ENCODE measurements at places on chromosomes 5 and 9.

DNA sequence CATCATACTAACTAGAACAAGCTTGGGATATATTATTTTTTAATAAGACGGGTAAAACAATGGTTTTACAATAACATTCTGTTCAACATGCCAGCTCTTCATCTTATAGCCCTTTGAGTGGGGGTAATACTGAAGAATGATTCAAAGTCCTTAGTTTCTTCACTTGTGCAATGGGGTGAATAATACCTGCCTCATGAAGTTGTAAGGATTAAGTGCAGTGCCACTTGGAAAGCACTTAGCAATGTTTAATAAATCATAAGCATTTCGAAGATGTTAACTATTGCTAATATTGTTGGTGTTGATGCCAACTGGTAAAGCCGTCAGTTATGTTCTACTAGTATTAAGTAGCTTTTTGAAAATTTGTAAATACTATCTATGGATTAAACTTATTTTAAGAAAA is 38.0 kb downstream of the TNPO1 start:
- DNase-seq = no peak

GRCh38 chr5:143206196-143207053 is 197.1 kb downstream of the NR3C1 start:
- DNase-seq = no peak

- no peak for DNase-seq
These were observed 408.9 kb upstream of the DMAC1 start for GRCh38 chr9:8208465-8208864.

DNA sequence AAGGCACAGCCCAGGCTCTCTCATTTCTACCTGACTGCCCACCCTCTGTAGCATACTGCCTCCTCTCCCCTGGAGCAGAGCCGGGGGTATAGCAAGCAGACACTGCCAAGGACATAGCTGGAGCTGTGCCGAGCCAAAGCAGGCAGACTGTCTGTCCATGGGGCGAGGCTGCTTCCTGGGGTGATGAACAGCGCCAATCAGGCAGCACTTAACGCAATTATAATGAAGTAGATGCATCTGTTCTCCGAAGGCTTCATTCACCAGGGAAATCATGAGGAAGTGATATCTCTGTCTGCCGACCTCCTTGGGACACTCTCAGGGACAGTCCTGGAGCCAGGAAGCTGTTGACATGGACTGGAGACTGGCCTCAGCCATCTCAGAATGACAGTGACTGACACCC is 230.7 kb downstream of the ASTN2 start:
- no peak for DNase-seq

GRCh38 chr9:72579190-72579589 is 57.8 kb downstream of the TMC1 start:
- DNase-seq = no peak

GRCh38 chr9:129751841-129752801 is 721 bp downstream of the PTGES start:
- DNase-seq = no peak

GRCh38 chr9:33158843-33159776 is 8.0 kb downstream of the B4GALT1 start:
- DNase-seq = no peak

- no peak for DNase-seq
These were observed 445.6 kb downstream of the NFIB start for GRCh38 chr9:13868336-13868735.

DNA sequence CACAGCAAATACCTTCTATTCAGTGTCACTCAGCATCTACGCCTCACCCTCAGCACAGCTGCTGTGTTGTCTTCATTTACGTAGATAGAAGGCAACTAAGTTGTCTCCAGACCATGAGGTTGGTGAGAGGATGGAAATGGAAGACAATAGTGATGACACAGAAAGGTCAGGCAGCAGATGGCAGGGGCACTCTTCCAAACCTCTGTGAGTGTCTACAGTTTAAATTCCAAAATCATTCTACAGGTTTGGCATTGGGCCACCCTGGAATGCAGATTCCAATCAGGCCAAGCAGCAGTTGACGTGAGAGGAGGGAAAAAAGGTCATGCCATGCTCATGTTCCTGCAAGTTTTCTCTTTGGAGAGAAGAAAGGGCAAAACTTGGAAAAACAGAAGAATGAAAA is 68.7 kb upstream of the ADAMTSL1 start:
- DNase-seq = peak; percentile 58

GRCh38 chr9:89632736-89633135 is 27.9 kb downstream of the GADD45G start:
- no peak for DNase-seq

DNA sequence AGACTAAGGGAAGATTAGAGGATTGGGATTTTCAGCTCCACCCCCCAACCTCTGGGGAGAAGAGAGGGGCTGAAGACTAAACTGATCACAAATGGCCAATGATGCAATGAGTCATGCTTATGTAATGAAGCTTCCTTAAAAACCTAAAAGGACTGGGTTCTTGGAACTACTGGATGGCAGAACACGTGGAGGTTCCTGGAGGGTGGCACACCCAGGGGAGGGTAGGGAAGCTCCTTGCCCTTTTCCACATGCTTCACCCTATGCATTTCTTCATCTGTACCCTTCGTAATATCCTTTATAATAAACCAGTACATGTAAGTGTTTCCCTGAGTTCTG is 48.6 kb downstream of the ARHGEF28 start:
- DNase-seq = no peak

- DNase-seq = no peak
These were observed 483.8 kb upstream of the CDH10 start for GRCh38 chr5:25128606-25129005.

DNA sequence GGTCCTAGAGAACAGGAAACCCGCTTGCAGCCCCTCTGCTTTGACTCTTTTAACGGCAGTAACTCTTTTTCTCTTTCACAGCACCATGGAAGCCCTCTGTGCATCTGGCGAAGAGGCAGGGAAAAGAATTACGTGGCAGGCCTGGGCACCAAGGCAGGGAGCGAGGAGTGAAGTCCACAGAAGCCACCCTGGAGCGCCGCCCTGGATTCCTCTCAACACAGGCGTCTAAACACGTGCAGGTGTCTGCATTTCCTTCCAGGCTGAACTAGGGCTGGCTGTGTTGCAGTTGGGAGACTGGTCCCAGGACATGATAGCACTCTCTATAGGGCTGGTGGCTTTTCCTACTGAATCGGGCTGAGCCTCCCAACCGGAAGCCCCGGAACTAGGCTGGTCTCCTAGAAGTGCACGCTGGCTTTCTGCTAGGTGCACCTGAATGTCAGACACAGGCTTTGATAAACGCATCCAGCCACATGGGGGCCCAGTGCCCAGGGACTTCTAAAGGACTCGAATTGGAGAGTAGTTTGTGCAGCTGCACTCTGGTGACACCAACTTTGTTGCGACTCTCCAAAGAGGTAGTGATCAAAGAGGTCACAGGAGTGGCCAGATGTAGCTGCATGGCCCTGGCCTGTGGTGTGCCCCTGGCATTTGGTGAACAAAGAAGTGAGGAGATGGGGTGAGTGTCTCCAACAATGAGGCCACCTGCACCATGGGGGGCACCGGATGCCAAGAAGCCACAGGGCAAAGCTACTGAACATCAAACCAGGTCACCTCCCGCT is 54.5 kb downstream of the AK8 start:
- no peak for DNase-seq

DNA sequence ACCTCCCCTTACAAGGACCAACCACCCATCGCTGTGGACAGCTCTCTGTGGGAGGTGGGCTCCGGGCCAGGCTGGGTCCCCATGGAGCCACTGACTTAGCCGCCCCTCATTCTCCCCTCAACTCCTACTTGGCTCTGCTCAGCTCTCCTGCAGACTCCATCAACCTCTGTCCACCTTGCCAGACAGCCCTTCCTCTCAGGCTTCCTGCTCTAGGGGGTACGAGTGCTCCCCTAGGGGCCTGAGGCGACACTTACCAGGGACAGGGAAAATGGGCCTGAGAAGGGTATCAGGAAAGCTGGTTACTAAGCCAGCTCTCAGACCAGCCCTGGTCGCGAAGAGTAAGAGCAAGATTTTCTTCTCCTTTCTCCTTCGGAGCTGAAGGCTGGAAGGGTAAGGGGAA is 43.9 kb downstream of the SHB start:
- no peak for DNase-seq

- DNase-seq = peak; percentile 76
These were observed 117.4 kb upstream of the ELL2 start for GRCh38 chr5:96079075-96079474.

DNA sequence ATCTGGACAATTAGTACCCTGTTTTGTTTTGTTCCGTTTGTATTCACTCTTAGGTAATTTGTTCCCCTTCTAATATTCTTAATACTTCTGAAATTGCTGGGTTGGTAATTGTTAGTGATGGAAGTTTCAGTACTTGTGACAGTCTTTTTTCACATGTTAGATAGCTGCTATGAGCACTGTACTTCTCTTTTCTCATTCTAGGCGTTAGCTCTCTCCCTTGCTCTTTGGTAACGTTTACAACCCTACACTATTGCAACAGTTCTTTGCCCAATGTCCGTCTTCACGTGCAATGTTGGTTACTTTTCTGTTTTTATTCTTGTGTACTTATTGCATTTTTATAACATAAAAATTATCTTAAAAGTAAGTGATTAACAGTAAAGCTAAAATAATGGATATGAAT is 1509.0 kb downstream of the MAT2B start:
- DNase-seq = no peak

DNA sequence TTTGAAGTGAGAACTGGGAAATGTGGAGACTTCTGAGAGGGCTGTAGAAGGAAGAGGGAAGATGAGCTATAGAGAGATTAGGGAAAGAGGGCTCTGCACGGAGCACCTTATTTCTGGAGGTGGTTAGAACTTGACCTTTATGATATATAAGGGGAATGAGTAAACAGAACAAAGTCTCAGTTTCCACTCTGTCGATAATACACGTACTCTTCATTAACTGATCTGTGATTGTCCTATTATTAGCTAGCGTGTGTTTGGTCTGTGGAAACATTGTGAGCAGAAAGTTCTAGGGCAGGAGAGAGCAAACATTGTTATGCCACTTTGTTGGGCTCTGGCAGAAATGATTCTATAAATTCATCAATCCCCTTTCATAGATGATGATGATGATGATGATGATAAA is 118.5 kb downstream of the UGCG start:
- no peak for DNase-seq

GRCh38 chr9:118640836-118641560 is 728.2 kb downstream of the BRINP1 start:
- DNase-seq = peak; percentile 29

DNA sequence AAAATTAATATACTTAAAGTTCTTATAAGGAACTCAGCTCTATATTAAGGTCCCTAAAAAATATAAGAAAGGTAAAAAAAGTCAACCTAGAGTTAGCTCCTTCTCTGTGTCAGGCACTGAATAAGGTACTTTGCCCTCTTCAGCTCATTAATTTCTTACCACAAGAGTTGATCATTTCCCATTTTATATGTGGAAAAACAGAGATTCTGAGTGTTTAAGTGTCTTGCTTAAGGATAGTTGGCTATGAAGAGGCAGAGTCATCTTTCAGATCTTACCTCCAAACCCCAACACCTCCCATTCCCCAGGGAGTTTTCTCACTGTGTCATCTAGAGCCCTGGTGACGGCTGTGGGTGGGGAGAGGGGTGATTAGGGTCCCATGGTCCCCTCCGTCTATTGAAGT is 40.6 kb downstream of the INSYN2B start:
- no peak for DNase-seq

- DNase-seq = no peak
These were observed 19.7 kb downstream of the HMCN2 start for GRCh38 chr9:130285271-130285670.

GRCh38 chr5:148923023-148923422 is 96.6 kb downstream of the ADRB2 start:
- DNase-seq = no peak

DNA sequence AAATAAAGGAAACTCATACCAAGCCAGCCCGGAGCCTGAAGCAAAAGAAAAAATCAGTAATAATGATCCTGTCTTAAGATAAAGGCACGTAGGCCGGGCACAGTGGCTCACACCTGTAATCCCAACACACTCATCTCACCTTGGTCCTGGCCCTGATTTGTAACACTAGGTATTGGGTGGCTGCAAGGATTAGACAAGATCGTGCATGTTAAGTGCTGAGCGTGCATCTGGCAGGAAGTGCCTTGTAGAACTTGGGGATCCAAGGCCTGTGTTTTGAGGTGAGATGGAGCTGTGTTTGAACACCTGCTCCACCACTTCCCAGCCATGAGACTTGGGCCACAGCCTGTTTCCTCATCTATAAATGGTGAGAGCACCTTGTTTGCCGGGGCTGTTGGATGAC is 41.5 kb downstream of the SPRY4 start:
- DNase-seq = no peak

GRCh38 chr5:10602031-10602806 is 38.3 kb downstream of the ANKRD33B start:
- no peak for DNase-seq

DNA sequence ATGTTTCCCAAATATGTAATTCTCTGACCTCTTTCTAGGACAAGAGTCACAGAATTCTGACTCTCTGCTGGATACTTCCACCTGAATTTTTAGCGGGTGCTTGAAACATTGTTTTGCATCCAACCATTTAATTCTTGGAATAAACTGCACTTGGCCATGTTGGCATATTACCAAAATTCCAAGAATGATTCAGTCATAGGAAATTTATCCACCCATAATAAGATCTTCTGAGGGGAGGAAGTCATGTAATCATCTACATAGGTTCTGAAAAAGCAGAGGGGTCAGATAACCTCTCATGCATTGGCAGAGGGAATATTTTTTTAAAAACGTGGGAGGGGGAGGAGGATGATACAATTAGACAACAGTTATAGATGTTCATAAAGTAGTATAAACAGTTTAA is 156.9 kb downstream of the PAM start:
- DNase-seq = peak; percentile 31

DNA sequence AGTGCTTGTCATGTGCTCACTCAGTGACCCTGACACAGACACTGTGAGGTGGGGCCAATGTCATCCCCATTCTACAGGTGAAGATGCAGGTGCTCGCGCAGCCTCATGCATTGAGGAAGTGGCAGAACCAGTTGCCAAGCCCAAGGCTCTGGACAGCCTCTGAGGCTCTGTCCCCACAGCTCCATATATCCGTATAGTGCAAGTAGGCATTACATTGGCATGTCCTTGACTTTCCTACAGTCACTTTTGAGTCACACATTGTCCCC is 58.8 kb upstream of the ANGPTL2 start:
- DNase-seq = no peak

DNA sequence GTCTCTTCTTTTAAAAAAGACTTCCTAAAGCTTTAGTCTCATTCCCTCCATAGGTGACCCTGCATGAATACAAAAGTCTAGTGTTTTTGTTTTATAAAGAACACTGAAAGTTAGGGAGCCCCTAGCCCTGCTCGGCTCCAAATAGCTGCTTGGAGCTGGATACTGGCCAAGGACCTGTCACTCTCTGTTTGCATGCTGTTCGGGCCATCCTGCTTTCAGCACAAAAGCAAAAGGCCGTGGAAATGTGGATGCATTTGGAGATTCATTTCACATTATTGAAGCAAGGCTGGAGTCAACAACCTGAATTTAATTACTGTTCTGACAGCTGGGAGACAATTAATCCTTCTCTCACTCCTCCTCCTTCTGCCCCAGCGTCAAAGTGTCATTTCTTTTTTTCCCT is 151.7 kb upstream of the NMUR2 start:
- DNase-seq = no peak

Measured in AG20443 (cell line).